ENCODE measurements at places on chromosomes 13 and 19.

DNA sequence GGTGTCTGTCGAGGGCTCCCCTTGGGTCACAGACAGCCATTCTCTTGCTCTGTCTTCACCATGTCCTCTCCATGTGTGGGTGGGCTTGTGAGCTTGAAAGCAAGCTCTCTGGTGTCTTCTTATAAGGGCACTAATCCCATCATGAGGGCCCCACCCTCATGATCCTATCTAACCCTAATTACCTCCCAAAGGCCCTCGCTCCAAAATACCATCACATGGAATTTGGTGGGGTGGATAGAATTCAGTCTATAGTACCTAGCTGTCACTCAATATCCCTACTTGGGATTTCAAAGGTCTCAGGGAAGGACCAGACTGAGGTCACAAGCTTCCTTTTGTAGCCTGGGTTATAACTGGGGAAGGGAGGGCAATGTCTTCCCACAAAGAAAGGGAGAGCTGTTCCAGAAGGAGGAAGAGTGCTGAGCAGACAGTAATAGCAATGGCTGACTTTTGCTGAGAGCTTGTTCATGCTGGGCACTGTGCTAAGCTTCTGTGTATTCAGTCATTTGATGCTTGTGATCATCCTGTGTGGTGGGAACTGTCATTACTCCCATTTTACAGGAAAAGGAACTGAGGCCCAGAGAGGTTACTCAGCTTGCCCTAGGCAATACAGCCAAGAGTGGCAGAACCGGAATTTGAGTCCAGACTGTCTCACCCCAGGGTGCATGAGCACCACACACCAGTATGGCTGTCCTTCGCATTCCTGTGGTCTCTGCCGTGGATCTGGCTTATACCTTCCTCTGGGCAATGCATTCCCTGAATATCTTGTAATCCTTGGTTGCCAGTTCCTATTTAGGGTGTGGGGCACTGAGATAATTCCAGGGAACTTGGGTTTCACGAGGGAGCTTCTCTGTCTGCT is 8.2 kb downstream of the FXYD5 start:
- DNase-seq: no peak

- no peak for DNase-seq
Observed at GRCh38 chr19:54096617-54097106, 3.9 kb downstream of the OSCAR start.

GRCh38 chr13:99894840-99895443 is 76.6 kb downstream of the ZIC5 start:
- no peak for DNase-seq

GRCh38 chr13:77528834-77529500 is 6.5 kb upstream of the SCEL start:
- DNase-seq: no peak

DNA sequence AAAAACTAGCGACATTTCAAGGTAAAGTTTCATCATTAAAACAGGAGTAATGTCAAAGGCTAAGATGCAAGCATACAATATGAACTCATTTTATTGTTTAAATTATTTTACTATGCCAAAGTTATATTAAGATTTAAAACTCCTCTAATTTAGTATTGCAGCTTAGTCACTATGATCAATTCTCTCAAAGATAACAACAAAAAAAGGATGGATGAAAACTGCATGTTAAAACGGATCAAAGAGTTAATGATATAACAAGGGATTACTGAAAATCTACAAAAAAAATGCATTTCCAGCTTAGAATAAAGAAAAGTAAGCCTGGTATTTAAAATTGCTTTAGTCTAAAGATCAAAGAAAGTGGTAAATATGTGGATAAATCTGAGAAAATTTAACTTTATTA is 587.8 kb upstream of the PCDH20 start:
- no peak for DNase-seq

DNA sequence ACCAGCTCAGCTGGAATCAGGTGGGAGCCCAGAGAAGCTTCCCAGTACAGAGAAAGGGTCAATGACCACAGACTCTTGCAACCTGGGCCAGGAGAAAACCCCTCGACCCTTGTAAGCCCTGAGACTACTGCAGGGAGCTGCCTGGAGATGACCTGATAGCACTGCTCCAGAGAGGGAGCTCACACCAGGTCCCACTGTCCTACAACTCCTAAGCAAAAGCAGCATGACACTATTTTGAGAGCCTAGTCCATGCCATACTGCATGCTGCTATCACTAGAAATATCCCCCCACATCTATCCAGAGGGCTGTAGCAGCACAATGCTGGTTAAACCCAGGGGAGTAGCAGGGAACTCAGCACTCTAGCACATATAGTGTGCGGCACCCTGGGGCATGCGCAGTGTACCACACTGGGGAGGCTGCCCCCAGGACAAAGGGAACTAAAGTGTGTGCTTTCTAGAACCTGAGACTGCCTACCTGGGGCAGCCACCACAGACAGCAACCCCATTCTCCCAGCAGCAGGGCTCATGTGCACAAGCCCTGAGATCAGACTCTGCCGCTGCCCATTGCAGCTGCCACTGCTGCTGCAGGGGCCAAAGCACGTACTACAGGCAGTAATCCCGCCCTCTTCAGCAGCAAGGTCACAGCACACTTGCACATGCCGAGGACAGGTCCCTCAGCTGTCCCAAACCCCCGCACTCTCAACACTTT is 27.1 kb upstream of the N4BP2L1 start:
- no peak for DNase-seq

- DNase-seq: no peak
Observed at GRCh38 chr13:46232281-46232680, 20.6 kb downstream of the LRRC63 start.

DNA sequence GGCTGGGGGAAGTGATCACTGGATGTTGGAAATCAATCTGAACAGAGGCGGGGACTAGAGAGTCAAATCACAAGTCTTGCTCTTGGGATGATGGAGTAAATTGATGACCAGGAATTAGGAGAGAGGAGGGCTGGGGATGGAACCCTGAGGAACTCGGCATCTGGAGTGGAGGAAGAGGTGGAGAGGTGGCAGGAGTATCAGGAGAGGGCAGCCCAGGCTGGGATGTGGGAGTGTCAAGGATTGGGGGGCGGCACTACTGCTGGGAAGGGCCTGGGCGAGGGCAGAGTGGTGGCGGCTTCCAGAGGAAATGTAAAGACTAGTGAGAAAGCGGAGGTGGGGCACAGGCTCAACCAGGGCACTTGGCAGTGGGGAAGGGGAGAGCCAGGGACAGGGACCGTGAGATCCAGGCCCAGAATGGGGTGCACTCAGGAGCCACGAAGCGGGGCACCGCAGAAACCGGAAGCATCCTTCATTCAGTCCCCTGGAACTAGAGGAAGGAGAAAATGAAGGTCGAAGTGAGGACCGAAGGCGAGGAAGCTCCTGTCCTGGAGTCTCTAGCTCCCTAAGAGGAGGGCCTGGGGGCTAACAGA is 81.2 kb upstream of the GPR183 start:
- DNase-seq: no peak

DNA sequence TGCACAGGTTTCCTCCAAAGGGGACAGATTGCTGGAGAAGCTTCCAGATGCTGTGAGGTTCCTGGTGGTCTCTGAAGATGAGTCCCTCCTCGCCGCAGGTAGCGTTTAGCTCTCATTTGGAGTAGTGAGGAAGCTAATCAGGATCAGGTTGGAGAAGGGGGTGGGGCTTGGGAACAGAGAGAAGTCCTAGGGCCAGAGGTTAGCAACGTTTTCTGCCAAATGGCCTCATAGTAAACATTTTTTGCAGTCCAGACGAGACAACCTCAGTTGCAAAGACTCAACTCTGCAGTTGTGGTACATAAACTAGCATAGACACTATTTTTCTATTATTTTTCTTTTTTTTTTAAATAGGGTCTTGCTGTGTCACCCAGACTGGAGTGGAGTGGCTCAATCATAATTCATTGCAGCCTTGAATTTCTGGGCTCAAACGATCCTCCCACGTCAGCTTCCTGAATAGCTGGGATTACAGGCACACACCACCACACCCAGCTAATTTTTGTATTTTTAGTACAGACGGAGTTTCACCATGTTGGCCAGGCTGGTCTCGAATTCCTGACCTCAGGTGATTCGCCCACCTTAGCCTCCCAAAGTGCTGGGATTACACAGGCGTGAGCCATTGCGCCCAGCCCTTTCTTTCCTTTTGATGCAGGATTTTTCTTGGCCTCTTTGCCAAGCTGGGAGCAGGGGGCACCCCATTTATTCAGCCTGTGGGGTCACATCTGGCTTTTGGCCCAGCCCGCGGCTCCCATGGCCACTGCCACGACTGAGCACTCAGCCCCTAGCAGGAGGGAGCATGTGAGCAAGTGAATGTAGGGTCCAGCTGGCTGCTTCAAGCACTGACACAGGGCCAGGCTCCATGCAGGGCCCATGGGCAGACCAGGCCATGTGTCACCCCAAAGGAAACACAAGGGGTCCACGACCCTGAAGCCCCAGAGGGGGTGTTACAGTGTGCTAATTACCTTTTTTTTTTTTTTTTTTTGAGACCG is 34.4 kb upstream of the SIN3B start:
- no peak for DNase-seq

DNA sequence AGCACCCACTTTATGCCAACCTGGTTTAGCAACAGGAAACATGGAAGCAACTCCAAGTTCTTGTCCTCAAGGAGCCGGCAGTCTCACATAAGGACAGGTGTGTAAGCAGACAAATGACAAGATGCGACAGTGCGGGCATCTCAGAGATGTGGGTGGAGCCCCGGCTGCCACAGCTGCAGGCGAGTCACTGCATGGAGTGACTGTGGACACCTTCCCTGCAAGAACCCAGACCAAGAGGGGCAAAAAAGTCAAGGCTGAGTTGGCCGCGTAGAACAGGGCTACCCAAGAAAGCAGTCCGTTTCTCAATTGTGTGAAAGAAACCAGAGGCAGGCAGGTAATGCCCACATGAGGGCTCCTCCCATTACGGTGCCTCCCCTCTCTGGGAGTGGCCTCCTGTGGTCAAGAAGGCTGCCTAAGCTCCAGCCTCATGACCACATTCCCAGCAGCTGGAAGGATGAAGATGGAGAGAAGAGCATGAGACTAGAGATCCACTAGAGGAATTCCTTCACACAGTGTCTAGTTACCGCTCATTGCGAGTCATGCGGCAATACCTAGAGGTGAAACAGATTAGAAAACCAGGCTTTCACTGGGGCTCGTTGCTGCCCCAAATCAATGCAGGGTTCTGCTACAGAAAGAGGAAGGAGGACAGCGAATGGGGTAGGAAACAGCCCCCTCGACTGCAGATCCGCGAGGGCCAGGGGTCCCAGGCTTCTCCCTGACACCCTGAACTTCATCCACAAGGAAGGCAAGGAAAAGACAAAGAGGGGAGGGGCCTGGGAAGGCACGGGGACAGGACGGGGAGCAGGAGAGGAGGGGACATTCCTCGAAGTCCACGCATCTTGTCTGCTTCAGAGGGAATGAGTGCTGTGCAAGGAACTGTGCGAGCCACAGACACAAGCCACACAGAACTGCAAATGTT is 80.2 kb downstream of the SPACA7 start:
- no peak for DNase-seq

GRCh38 chr13:38898481-38898880 is 92.2 kb downstream of the STOML3 start:
- DNase-seq: no peak

GRCh38 chr13:66159511-66159910 is 1070.6 kb downstream of the PCDH9 start:
- no peak for DNase-seq

GRCh38 chr19:45812297-45812696 is 2.8 kb downstream of the RSPH6A start:
- no peak for DNase-seq

GRCh38 chr13:80276371-80277289 is 64.3 kb downstream of the SPRY2 start:
- no peak for DNase-seq

- no peak for DNase-seq
Observed at GRCh38 chr13:99892866-99893504, 78.6 kb downstream of the ZIC5 start.

DNA sequence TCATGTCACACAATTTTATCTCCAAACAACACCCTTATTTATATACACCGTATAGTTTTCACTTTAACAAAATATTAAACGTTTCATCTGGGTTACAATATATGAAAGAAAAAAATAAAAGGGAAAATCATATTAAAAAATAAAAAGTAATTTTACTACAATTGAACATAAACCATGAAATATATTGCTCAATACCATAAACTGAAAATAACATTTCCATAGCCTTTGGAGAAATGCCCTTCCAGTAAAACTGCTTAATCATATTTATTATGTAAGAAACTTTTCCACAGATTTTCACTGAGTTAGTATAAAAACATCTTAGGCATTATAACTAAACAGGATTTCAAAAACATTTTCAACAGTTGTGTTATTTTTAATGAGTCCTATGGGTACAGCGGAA is 1.5 kb upstream of the ZNF347 start:
- no peak for DNase-seq

DNA sequence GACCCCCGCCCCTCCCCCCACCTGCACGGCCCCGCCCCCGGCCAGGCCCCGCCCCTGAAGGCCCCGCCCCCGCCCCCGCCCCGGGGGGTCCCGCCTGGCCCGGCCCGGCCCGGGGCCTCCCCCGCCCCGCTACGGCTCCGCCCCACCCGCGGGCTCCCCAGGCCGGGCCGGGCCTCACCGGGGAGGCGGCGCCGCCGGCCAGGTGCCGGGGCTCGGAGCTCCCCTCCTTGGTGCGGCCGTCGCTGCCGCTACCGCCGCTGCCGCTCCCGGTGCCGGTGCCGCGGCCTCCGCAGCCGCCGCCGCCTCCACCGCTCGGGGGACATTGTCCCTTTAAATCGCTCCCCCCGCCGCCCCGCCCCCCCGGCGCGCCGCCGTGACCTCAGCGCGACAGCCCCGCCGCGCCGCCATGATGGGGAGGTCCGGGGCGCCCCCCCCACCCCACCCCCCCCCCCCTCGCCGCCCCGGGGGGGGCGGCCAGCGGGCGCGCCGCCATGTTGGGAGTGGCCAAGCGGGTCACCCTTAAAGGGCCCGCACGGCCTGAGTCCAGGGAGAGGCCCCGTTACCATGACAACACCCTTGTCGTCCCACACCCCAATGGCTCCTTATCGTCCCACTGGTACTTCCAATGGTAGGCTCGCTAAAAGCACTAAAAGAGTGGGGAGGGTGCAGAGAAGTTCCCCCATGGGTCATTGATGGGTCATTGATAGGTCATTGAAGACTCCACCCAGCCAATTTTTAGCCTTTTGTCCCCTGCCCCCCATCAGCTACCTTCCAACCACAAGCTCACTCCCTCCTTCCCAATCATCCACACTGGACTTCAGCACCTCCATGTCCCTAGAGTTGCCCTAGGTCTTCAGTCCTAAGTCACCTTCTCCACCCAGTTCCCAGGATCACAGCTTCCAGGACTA is at the start of gene WIZ:
TSS of gene WIZ (minus strand) at position 337 of the 908 bp plus-strand sequence. CDS start 1,649 bp downstream, outside the sequence.
- peak; percentile 77 for DNase-seq

DNA sequence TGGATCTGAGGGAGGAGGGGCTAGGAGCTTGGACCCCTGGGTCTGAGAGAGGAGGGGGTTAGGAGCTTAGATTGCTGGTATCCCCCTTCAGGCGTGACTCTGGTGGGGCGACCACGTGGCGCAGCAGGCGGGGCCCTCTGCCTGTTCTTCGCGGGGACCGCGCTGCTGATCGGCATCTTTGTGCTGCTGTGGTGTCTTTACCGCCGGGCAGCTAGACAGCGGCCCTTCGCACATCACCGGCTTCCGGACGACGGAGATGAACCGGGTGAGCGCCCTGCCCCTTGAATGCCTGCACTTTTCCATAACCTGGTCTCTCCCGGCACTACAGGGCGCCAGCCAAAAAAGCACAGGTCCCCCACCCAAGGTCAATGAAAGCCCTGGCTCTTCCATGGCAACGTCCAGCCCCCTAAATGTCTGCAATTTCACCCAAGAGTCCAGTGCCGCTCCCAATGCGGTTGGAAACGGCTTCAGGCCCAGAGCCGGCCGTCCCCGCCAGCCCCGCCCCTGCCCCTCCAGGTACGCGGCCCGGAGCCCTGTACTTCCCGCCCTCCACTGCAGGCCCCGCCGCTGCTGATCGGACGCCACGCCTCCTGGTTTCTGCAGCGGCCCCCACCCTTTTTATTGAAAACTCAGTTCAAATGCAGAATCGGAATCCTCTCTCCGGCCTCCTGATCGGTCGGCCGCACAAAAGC is 2.8 kb downstream of the GFY start:
- no peak for DNase-seq

Data from CD4-positive, CD25-positive, alpha-beta regulatory T cell (primary cell).